Activated CD4-positive, alpha-beta T cell treated with anti-CD3 and anti-CD28 coated beads for 36 hours (primary cell): ENCODE measurements at places on chromosomes 12 and 14. TPM values are rescaled to one million over a fixed set of nuclear protein-coding genes. Genes with fewer than 3 reads are reported as not detected.

DNAJC22 gene
- not detected for total RNA-seq

ART4 gene
- not detected for total RNA-seq

EIF5 gene
- total RNA-seq, result 234 TPM

GRCh38 chr12:131672311-131672940, 38.5 kb upstream of the SFSWAP start:
- DNase-seq, result no peak

- DNase-seq, result no peak
These were observed 841.7 kb downstream of the NRXN3 start for GRCh38 chr14:79011920-79012204.
